ENCODE measurements at places on chromosomes 13 and 19.

- no peak for DNase-seq
Observed at GRCh38 chr13:100753376-100753775, 78.8 kb upstream of the TMTC4 start.

DNA sequence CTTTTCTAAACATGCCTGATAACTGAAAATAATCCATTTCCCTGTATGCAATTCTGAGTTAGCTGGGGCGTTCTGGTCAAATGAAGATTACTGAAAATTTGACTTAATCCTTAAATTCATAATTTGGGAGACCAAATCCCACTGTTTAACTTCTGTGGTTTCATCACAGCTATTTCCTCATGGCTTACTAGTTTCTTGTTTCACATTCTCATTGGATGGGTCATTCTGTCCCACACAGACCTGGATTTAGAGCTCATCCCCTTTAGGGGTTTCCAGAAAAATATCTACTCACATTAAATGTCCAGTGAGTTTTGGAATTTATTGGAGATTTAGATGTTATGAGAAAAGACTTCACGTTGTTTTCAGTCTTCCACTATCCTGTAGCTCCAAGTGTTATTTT lies 709.3 kb upstream of the KLHL1 start:
- DNase-seq, result no peak

DNA sequence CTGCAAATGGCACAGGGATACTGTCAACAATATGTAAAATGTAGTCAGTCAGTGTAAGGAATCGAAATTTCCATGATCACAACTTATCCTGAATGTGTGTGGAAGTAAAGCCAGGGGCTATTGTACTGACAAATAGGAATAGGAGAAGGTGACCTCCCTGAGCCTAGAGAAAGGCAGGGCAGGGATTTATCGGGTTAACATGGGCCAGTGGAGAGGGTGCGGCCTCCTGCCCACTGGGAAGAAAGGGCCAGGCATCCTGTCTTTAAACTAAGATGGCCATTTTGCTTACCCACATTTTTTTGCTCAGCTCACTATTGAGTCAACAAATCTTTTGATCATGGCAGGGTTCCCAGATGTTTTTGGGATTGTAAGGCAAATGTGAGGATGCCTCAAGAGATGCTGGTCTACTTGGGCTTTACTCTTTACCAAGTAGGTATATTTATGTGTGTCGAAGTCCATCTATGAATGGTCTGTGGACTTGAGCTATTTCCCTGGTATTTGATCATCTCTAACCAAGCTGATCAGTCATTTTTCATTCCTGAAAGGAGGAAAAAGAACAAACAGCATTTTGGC lies 116.6 kb upstream of the RNF113B start:
- no peak for DNase-seq

DNA sequence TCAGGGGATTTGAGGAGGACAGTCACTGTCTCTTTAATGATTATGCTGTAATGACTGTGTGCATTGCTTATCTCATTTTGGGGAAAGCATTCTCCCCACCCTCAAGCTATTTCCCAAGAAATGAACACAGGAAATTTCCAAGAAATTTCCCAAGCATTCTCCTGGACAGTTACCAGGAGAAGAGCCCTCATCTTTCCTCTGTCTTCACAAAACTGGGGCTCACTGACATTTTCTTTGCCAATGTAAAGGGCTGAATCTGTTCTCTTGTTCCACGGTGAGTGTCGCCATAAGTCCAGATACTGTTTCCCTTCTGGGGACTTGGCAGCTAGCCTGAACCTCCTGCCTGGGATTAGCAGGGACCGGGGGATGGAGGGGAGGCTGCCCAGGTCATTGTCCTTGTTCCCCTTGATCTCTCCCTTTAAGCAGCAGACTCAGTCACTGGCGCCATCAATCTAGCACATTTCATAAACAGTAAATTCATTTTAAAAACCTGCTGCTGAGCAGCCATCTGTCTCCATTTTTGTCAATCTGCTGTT lies 172.8 kb downstream of the DNAJC15 start:
- DNase-seq, result no peak

- no peak for DNase-seq
Observed at GRCh38 chr19:33391631-33392249, 18.2 kb downstream of the CEBPG start.

- DNase-seq, result no peak
Observed at GRCh38 chr13:27203854-27204253, 32.2 kb upstream of the USP12 start.

GRCh38 chr19:1767464-1767933 lies 14.2 kb downstream of the ONECUT3 start:
- no peak for DNase-seq

DNA sequence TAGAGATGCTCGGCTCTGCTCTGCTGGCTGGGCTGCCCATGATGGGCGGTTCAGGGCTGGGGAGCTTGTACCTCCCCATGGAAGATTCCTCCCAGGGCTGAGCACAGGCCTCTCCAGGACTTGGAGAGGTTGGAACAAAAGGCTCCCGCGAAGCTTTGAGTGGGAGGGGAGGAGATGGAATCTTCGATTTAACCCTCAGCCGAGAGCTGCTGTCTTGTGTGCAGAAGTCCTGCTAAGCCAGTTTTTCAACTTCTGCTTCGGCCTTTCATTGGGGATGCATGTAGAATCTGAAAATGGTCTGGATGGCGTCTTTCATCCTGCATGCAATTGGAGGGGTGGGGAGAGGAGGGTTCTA lies 163.3 kb downstream of the KDM4B start:
- peak; percentile 24 for DNase-seq
